ENCODE measurements at places on chromosomes 3 and 15. TPM values are rescaled to one million over a fixed set of nuclear protein-coding genes. Genes with fewer than 3 reads are reported as not detected.

GRCh38 chr3:13812034-13812471 is 67.8 kb downstream of the WNT7A start:
- DNase-seq: no peak

GRCh38 chr3:69161587-69162307 is 39.4 kb upstream of the LMOD3 start:
- DNase-seq: no peak

DNA sequence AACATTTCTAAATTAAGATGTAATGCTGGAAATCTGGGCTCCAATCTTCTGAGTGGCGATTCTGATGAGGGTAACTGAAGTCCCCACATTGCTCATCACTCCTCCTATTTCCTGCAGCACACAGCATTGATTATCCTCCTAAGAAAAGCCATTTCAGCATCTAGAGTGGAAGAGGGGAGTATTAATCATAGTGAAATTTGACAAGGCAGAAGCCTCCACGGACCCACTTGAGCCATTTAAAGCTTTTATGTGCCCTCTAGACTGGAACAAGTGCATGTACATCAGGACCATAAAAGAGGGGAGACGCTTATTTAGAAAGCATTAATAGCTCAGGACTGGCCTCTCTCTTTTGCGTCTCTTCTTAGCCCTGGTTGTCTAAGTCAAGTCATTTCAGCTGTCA is 25.8 kb downstream of the AQP9 start:
- DNase-seq: no peak

GRCh38 chr3:98734306-98734705 is 28.8 kb upstream of the ST3GAL6 start:
- no peak for DNase-seq

DNA sequence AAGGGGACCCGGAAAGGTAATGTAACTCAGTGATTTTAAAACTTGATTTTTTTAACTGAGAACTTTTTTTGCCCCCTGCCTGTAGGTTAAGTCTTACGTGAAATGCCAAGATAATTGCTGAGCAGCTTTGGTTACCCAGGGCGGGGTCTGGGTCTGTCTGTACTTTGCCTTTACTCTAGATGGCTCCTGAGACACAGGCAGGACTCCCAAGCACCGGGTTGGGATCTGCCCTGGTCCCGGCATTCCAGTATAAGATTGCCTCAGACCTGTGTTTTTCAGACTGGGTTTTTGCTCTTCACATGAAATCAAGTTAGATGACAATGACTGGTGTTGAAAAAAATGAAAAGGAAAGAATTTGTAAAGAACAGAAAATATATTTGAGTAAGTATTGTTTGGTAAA is 40.3 kb downstream of the WDR76 start:
- DNase-seq: no peak

- no peak for DNase-seq
Measured at GRCh38 chr3:112531358-112531781, 30.4 kb downstream of the ATG3 start.

DNA sequence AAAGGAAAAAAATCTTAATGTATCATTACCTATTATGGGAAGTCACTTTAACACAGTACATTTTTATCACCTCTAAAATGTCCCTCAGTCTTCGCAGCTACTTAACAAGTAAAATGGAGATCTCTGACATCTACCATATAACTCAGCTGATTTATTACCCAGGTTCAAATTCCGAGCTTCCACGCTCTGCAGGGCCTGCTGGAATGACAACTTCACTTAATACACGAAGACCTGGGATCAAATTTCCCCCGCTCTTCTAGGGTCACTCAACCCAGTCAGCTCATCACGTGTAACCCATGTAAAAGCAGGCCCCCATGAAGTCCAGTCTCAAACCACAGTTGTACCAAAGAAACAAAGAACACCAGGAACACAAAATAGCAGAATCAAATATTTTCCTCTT is 44.2 kb upstream of the ACP3 start:
- DNase-seq: no peak

GRCh38 chr3:30522476-30522875 is 83.9 kb upstream of the TGFBR2 start:
- DNase-seq: no peak

- DNase-seq: no peak
Measured at GRCh38 chr3:37566730-37567129, 294.9 kb upstream of the CTDSPL start.

DNA sequence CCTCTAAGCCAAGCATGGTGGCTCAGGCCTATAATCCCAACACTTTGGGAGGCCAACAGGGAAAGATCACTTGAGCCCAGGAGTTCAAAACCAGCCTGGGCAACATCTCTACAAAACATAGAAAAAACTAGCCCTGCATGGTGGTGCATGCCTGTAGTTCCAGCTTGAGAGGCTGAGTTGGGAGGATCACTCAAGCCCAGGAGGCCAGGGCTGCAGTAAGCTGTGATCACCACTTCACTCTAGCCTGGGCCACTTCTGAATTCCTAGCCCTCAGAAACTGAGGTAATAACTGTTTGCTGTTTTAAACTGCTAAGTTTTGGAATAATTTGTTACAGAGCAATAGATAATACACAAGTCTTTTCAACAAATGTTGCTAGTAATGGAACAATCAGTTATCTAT is 16.4 kb downstream of the IP6K1 start:
- DNase-seq: no peak

DNA sequence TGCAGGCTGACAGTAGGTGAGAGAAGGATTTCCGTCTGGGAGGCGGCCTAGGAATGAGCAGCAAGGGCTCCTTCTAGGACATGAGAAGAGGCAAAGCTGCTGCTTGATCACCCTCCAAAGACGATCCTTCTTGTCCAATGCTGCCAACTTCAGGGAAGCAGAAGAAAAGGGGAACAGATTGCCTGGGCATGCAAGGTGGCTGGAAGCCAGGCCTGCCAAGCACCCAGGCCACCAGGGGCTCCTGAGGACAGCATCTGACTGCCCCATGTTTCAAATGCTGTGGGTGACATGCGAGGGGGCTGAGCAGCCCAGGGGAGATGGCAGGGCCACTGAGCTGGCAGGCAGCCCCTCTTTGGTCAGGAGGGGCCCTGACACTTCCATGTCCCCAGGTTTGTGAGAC is 3.3 kb upstream of the GRIP2 start:
- DNase-seq: no peak

DNA sequence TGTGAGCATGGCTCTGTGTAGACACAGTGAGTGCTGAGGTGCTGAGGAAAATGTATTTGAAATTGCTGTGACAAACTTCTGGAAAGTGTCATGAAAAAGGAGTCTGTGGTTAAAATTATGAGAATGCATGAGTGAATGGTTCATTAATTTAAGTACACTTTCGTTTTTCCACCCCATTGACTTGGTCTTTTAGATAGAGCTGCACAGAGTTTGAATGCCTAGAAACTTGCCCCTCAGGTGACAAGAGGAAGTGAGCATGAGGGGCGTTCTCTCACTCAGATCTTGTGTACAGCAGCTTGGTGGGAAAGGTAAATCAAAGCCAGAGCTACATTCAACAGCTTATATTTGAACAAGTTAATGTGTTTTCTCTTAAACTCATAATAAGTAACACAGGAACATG is 296.8 kb downstream of the WDR72 start:
- no peak for DNase-seq

DNA sequence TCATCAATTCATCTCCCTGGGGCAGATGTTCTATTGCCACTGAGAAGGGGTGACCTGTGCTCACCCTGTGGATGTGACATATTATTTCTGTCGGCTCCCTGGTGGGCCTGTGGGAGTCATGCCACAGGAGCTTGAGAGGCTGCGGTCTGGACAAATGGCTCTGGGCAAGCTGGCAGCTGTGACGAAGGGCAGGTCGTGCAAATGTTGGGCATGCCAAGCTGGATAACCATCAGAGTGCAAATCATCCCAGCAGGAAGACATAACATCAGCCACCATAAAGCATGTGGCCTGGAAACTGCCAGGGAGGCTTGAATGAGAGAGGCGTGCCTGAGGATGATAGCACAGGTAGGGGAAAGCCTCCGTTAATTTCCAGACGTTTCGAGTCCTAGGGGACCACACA is 45.3 kb upstream of the FAM3D start:
- no peak for DNase-seq

- DNase-seq: no peak
Measured at GRCh38 chr15:48471073-48471472, 139.8 kb downstream of the DUT start.

GRCh38 chr3:24043168-24043567 is 98.1 kb downstream of the NR1D2 start:
- no peak for DNase-seq

- no peak for DNase-seq
Measured at GRCh38 chr3:160057331-160057730, 68.7 kb downstream of the IL12A start.

DNA sequence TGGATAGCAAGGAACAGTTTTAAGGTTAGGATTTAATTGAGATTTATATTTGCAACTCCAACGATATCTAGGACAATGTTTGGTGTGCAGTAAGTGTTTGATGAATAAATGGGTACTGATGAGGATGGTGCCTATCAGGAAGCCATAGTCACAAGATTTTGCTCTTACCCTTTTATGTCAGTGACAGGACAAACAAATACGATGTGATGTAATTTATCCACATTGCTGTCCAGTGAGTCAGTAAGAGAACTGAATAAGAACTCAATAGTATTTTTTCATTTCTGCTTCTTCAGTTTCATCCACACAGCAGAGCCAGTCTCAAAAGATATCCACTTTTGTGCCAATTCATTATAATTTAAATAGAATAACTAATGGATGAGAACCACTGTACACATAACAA is 18.5 kb downstream of the C3orf85 start:
- DNase-seq: no peak

DNA sequence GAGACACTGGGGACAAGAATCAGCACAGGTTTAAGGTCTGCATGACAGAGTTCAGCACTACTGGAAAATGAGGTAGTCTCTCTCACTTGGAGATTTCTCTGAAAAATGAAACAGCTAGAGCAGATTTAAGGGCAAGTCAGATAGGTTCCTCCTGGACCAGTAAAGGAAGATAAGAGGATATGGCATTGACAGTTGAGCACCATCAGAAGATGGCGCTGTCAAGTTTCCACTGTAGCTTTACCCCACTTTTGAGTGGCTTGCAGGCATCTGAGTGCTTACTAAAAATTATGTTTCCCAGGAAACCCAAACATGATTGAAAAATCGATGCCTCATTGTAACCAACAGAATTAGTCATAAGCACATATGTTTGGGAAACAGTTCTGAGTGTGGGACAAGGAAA is 407.2 kb upstream of the UBE2E2 start:
- no peak for DNase-seq

DNA sequence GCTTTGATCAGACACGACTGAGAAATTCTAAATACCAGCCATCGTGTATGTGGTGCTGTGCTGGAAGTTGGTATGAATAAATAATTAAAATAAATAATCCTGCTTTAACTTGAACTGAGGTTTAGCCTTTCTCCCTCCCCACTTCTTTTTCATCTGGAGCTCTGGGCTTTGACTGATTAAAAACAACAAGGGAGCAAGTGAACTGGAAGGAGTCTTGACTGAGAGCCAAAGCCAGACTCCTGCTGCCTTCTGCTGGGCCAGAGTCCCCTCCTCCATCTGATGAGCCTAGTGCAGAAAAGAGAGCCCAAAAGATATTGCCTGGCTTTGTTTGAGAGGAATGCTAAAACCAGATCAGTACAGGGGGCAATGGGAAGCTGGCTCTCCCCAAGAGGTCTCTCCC is 96.0 kb downstream of the CCNL1 start:
- DNase-seq: no peak

- no peak for DNase-seq
Measured at GRCh38 chr3:162892921-162893793, 1396.5 kb downstream of the OTOL1 start.

DNA sequence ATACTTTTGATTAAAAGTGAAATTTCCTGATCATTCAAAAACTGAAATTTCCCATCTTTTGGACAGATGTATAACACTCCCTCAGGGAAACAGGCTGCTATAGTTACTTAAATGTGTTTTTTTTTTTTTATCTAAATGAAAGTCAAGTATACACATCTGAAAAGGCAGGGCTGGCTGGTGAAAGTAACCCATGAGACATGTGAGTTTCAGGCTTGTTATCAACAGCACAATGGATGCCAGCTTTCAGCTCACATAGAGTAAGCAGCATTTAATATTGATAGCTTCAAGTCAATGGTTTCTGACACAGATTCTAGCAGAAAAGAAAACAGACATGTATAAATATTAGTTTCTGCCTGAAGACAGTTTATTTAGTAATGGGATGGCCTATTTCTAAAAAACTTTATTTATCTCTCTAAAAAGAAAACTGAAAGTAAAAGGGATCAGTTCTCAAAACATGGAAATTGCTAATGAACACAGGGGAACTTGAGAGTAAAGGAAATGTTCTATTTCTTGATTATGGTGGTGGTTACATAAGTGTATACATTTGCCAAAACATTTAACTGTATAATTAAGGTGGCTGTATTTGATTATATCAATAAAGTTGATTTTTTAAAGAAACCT is 89.7 kb upstream of the CMC1 start:
- no peak for DNase-seq

DNA sequence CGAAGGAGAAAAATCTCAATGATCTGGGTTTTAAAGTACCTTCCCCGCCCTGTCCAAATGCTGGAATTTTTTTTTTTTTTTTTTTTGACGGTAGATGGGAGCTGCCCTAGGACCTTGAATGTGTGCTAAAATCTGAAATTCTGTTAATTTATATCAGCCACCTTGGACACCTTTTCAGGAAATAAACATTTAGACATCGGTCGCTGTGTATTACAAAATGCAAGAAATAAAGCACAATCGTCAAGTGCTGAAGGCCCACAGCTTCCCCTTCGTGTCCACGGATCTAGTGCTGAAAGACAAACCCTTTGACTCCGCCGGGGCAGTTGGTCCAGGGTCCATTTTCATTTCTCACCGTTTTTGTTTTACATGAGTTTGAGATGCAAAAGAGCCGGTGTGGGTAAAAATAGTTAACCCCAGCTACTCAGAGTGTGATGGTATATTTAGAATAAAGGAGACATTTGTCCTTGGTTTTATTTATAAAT is 90.2 kb upstream of the CHD2 start:
- DNase-seq: no peak

DNA sequence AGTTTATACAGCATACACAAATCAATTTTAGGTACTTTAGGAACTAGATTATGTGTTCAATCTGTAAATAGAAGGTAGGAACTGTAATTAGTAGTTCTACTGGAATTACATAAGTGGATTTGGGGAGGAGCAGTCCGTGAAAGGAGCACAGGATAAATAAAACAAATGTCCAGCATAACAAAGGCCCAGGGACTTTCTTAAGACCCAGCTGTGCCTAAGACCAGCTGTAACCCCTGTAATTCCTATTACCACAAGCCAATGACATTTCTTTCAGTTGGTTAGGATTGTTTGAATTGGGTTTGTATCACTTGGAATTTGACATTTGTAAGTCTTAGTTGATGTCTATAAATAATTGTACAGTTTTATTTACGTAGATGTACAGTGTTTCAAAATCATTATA is 4.8 kb upstream of the ZBTB20 start:
- DNase-seq: no peak

Gene EFCC1
- total RNA-seq: 3.0 TPM

Gene SLC22A14
- total RNA-seq: 0.18 TPM

Gene SLC2A2
- not detected for total RNA-seq

Gene DPH3
- 24.8 TPM for total RNA-seq

Gene TM6SF1
- total RNA-seq: 38.0 TPM

Gene ARHGEF26
- 4.6 TPM for total RNA-seq

Gene GOLGA8S
- 0.06 TPM for total RNA-seq

Gene LRCH3
- 27.0 TPM for total RNA-seq

Gene LTK
- total RNA-seq: 0.24 TPM

Data from glomerular endothelial cell (primary cell).